Left hindlimb (tissue), 1 donor: ENCODE measurements at places on chromosomes 3 and 15.

- DNase-seq: no peak
These were observed 40.3 kb downstream of the USP50 start for GRCh38 chr15:50506121-50506520.

DNA sequence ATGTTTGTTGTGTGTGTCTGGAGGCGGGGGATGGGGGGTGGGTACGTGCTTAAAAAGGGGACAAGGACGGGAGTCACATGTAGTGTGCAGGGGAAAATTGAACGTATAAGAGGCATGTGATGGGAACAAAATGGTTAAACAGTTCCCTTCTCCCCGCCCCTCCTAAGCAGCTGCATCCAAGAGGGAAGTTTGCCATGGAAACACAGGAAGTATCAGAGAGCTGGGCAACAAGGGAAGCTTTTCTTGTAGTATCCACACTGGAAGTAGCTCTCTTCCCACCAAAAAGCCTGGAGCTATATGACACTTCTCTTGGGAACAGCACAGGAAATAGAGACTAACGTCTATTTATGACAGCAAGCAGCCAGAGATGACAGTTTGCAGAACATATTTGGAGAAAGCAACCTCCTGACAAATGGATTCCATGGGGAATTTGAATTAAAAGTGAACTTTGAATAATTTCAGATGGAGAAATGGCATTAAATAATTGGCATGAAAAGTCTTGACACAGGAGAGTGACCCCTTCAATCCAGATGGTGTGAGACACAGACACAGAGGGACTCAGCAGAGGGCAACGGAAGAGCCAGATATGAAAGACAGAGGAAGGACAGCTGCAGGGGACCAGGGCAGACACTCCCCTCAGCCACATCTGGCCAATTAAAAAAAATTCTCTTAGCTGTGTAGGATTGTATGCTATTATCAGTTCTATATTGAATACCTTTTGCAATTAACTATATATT is 294.2 kb upstream of the TBL1XR1 start:
- DNase-seq: peak; percentile 84

- no peak for DNase-seq
These were observed 16.8 kb downstream of the LRRN1 start for GRCh38 chr3:3816034-3816433.

DNA sequence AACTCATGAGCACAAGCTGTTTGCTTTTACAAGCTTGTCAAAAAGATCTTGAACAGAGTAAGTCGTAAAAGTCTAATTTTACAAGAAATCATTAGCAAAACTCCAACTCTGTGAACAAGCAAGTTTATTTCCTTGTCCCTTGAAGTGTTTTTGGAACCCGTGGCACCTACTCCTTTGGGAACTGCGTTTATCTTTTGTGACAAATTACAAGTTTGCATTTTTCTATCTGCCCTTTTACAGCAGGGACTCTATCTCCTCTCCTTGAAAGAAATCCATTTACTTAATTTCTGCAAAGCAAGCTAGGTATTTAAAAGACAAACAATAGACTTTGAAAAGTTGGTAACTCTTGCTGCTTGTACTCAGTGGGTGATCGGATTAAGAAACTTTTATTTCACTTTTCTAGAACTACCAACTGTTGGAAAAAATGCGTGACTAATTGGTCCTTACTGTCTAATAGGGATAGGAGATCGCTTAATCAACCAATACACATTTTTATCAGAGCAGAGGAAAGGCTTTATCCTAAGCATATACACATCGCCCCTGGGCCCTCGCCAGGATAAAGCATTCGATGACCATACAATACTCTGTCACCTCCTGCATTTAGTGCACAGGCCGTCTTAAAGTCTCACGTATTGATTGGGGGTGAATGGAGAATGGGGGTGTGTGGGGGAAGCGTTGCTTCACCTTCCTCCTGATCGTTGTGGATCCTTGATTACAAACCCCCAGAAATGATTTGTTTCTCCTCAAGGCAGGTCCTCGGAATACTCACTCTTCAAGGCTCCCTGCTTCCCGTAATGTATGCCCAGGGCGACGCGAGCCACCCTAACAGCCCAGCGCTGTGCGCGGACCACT is 1.7 kb downstream of the PRTG start:
- DNase-seq: peak; percentile 33

- DNase-seq: no peak
These were observed 359.3 kb downstream of the GAP43 start for GRCh38 chr3:115982629-115983028.

GRCh38 chr15:100695048-100695447 is 92.7 kb downstream of the ASB7 start:
- DNase-seq: no peak

- no peak for DNase-seq
These were observed 100.2 kb downstream of the RFTN1 start for GRCh38 chr3:16413321-16413720.

- DNase-seq: peak; percentile 57
These were observed 23.2 kb upstream of the IP6K2 start for GRCh38 chr3:48739955-48740823.

DNA sequence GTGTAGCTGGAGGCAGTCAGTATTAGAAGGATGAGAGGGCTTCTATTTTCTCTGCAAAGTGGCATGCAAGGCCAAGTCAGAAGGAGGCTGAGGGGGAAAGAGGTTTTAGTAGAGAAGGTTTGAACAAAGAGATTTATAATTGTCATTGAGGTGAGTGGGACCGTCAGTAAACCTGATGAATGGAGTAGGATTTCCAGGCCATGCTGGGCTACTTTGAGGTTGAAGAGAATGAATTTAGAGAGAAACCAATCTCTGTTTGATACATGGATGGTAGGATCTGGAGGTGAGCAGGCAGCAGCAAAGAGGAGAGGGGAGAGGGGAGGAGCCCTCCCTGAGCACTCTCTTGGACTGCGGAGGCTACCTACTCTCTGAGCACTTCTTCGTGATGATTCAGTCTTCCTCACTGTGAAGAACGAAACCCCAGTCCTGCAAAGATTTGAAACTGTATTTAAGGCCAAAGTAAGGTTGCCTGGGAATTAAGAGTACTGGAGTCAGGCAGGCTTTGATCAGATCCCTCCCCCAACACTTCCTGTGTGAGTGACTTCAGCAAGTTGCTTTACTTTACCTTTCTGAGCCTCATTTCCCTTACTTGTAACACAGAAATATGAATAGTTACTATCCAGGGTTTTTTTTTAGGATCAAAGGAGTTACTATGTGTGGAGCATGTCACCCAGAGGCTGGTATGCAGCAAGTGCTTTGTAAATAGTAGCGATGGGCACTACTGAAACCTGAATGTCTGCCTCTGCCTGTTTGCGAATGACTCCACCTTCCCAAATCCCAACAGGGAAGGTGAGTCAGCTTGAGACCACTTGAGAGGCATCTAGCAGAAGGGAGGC is 75.8 kb downstream of the RPL39L start:
- DNase-seq: no peak

DNA sequence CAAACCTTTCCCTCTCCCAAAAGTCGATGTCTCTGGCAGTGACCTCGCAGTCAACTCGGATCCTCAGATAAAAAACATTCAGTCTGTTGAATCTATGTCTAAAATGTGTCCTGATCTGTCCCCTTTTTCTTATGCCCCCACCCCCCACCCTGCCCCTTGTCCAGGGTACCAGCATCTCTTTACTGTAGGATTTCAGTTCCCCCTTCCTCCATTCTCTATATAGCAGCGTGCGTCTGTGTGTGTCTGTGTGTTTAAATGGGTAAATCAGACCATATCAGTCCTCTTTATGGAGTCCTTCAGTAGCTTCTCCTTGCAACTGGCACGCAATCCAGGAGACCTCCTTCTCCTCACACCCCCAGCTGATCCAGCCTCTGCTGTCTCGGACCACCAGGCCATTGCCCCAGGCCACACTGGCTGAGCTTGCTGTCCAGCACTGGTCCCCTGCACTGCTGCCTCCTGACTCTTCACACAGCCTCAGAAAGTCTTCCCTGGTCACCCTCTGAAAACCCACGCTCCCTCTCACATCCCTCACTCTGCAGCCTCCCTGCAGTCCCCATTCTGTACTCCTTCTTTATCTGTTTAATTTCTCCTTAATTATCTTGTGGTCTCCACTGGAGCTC is 1.5 kb downstream of the LRRK1 start:
- DNase-seq: no peak

GRCh38 chr3:45187694-45188141 is 38.4 kb downstream of the TMEM158 start:
- DNase-seq: no peak

GRCh38 chr3:66991459-66991858 is 6.6 kb upstream of the KBTBD8 start:
- DNase-seq: no peak

- DNase-seq: no peak
These were observed 846.6 kb downstream of the MCTP2 start for GRCh38 chr15:95078003-95078402.

DNA sequence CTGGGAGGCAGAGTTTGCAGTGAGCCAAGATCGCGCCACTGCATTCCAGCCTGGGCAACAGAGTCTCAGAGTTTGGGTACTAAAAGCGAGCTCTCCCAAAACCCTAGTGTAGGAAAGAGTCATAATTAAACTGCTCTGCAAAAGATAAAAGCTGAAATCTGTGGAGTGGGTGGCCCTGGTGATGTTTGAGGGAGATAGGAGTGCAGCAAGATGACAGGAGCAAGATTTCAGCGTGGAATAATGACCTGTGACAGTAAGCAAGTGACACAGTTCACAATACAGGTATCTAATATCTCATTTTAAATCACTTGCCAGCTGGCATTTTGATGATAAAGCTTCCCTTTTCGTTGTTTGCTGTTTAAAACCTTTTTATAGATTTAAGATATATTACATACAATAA is 79.3 kb downstream of the MDFIC2 start:
- DNase-seq: no peak

DNA sequence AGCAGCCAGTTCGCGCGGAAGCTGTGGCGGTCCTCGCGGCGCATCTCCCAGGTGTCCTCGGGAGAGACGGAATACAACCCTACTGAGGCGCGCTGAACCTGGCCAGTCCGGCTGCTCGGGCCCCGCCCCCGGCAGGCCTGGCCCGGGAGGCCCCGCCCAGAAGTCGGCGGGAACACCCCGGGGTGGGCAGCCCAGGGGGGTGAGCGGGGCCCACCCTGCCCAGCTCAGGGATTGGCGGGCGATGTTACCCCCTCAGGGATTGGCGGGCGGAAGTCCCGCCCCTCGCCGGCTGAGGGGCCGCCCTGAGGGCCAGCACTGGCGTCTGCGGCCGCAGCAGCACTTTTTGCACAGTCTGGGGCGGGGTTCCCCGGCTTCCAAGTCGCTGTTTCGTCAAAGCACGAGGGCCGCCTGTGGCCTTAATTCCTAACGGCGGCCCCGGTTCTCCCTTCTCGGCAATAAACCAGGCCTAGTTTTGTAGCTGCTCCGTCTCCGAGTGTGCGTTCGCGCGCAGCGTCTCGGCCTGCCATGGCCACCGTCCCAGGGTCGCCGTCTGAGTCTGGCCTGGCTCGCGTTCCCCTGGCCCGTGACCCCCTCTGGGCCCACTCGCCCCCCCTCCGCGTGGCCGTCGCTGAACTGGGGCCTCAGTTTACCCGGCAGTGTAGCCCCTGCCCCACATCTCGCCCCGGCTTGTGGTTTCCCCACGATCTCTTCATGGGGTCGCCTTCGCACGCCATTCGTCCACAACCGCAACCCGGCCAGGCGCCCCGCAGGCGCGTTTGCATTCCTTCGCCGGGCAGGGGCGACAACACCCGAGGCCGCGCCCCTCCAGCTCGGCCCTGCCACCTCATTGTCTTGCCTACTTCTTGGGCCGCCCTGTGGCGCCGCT is 30.0 kb downstream of the NBEAL2 start:
- DNase-seq: peak; percentile 95

DNA sequence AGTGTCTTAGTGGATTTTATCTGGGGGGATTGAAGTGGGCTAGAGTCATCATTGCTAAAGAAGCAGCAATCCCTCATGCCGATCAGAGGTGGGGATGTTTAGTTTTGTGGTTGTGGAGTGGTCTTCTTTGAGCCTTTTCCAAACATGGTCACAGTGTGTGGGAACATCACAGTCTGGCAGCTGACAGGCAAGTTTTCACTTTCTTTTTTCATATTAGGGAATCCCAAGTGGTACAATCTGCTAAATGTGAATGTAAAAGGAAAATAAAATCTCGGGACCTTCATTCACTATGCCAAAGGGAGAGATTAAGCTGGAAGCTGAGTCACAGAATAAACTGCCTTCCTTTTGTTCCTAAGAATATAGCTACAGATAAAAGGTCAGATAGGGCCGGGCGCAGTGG is 10.4 kb upstream of the CX3CR1 start:
- DNase-seq: no peak

- no peak for DNase-seq
These were observed 314.7 kb downstream of the RORA start for GRCh38 chr15:60914360-60914759.

DNA sequence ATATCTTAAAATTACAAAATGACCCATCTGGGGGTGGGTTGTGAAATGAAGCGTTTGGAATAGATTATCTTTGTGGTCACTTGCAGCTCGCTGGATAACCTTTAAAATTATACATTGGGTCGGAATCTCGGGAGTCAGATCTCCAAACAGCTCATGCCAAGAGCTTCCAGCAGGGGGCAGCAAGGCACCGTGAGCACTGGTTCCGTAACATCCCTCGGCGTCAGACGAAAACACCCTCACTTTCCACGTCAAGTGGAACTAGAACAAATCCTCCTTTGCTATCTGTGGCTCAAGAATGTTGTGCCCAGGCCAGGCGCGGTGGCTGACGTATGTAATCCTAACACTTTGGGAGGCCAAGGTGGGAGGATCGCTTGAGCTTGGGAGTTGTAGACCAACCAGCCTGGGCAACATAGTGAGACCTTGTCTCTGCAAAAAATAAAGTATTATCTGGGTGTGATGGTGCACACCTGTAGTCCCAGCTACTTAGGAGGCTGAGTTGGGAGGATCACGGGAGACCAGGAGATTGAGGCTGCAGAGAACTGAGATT is 31.1 kb downstream of the UMPS start:
- DNase-seq: peak; percentile 85

- DNase-seq: no peak
These were observed 141.6 kb upstream of the SPRED1 start for GRCh38 chr15:38111070-38111469.

DNA sequence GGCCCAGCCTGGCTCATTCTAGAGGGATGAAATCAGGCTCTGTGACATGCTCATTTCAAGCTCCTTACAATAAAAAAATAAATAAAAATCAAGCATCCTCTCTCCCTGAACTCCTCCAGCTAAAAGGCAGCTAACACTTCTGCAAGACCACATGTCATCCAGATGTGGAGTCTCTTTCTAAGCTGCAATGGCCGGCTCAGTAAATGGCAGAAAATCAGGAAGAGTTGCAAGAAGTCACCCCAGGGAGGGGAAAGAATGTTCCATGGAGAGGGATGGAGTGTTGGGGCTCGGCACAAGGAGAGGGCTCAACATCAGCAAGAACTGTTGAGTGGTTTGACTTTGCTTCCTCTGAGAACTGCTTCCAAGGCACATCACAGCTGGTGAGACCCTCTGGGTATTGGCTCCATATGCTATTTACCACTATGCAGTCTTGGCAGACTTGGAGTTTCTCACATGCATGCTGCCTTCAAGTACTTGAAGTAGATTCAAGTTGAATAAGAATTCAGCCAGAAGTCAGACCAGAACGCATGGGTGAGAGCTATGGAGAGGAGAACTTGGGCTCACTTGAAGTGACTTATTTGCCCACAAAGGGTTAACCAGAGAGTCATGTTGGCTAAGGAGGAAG is 689.0 kb downstream of the NTRK3 start:
- DNase-seq: peak; percentile 53
